ENCODE measurements at places on chromosomes 6 and 20.

- DNase-seq, result no peak
These were observed 199.0 kb downstream of the MYLK4 start for GRCh38 chr6:2551705-2552104.

GRCh38 chr20:23841693-23842092, 15.2 kb upstream of the CST2 start:
- DNase-seq, result no peak

DNA sequence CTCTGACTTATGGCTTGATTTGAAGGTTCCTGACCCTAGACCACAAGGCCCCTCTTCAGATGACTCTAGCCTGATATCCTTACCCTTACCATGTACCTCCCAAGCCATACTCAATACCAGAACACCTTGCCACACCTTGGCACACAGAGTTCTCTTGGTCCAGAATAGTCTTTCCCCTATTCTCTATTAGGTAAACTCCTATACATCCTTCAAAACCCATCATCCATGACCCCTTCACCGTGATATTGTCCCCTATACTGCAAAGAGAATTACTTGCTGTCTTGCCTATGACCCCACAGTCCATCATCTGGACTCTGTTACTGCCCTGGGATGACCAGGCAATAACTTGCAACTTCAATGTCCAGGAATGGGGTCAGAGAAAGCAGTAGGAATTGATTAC, 31.8 kb upstream of the DSN1 start:
- DNase-seq, result no peak

- DNase-seq, result no peak
These were observed 342.4 kb downstream of the ZFAND3 start for GRCh38 chr6:38161754-38162492.

GRCh38 chr6:165999279-165999678, 168.4 kb downstream of the TBXT start:
- no peak for DNase-seq

GRCh38 chr20:49870261-49870660, 45.1 kb downstream of the SPATA2 start:
- no peak for DNase-seq

DNA sequence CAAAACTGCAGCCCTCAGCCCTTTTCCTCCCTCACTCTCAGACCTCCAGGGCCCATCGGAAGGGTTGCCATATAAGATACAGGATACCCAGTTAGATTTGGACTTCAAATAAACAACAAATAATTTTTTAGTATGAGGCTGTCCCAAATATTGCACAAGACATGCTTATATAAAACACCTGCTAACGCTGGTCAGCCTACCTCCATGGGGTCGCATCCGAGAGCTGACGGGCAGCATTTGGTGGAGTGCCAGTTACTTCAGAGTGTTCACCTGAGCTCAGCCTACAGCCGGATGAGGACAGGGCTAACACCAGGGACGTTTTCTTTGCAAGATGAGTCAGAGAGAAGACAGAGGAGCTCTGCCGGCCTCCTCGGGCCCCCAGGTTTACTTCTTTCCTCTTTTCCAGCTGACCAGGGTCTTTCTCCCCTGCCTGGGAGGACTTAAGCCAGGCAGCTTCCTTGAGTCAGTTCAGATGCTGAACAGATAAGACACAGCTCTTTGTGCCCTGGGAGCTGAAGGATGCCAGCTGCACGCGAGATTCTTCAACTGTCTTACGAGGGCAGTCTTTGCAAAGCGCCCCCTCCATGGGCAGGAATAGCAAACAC, 141.2 kb upstream of the KCNG1 start:
- DNase-seq, result no peak

DNA sequence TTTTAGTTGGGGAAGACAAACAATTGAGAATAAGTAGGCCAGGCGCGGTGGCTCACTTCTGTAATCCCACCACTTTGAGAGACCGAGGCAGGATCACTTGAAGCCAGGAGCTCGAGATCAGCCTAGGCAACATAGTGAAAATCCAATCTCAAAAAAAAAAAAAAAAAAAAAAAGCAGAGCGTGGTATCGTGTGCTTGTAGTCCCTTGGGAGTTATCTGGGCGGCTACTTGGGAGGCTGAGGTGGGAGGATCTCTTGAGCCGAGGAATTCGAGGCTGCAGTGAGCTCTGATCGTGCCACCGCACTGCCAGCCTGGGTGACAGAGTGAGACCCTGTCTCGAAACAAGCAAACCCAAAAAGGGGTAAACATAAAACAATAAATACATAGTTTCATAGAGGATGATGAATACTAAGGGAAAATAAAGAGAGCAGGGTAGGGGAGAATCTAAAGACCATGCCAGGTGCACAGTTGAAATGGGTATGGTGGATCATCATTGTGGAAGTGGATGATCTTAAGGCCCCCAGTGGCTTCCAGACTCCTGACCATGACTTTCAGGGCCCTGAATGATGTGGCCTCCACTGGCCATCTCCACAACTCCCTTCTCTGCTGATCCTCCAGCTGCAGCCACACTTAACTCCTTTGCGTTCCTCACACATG, 947 bp downstream of the POFUT1 start:
- DNase-seq, result no peak

DNA sequence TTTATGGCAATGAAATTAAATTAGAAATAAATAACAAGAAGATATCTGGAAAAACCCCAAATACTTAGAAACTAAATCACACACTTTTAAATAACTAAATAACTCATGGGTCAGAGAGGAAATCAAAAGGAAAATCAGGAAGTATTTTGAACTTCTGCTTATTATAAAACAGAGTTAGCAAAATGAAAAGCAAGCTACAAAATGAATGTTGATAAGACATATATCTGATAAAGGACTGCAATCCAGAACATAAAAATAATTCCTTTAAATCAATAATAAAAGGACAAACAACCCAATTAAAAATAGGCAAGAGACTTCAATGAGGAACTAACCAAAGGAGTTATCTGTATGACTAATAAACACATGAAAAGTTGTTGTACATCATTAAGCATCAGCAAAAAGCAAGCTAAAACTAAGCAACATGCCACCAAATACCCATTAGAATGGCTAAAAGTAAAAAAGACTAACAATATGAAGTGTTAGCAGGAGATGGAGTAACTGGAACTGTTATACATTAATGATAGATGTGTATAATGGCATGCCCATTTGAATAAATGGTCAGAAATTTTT, 38.9 kb upstream of the STMND1 start:
- DNase-seq, result no peak

GRCh38 chr6:154488802-154489437, 21.6 kb downstream of the CNKSR3 start:
- DNase-seq, result no peak
